NCI-H1417 (cell line): ENCODE measurements at places on chromosomes 5 and 9.

DNA sequence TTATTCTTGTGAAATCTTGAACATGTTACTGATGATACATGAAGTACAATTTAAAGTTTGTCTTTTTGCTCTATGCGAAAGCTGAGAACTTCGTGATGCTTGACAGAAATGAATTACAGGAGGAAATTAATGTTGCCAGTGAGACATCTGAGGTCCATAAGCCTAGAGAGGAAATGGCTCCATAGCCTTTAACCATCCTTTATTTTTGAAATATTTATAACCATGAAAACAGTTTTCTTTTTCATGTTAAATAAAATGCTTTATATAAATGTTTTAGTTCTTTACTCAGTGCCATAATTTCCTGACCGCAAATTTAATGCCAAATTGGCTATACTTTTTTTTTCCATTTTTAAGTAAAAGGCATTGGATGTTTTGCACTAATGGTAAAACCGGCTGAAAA, 29.1 kb downstream of the F2RL2 start:
- DNase-seq = no peak

GRCh38 chr5:16563686-16564085, 53.1 kb downstream of the RETREG1 start:
- DNase-seq = no peak

- DNase-seq = no peak
Measured at GRCh38 chr9:98168153-98168780, 24.2 kb downstream of the CORO2A start.

- no peak for DNase-seq
Measured at GRCh38 chr9:79977074-79977435, 405.3 kb downstream of the TLE4 start.

- DNase-seq = no peak
Measured at GRCh38 chr9:112268413-112268812, 65.0 kb downstream of the PTBP3 start.

DNA sequence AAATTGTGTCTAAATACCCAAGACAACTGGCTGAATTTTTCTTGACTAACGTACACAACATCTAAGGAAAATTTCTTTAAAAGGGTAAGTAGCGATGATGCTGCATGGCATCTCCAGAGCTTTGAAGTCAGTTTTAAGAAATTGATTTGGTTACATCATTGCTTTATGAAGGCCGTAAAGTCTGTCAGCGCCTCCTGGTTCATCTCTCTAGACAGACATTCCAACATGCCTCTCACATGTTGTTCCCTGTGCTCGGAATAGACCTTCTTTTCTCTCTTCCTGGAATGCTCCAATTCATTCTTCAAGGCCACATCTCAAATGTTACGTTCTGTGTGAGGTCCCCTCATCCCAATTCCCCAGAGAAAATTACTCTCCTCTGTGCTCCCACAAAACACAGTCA, 108.7 kb upstream of the SSBP2 start:
- DNase-seq = no peak
